Activated CD8-positive, alpha-beta T cell treated with anti-CD3 and anti-CD28 coated beads, Interleukin-2, amount 10 ng/mL, durations not matched to agents 7 days and 5 days (primary cell): ENCODE measurements at places on chromosomes 5 and 9. TPM values are rescaled to one million over a fixed set of nuclear protein-coding genes. Genes with fewer than 3 reads are reported as not detected.

CBY3 gene
- not detected for total RNA-seq

SLC25A48 gene
- not detected for total RNA-seq

ATG10 gene
- 11.5 TPM for total RNA-seq

CCNH gene
- 51.0 TPM for total RNA-seq

HAPLN1 gene
- not detected for total RNA-seq

PJA2 gene
- 53.5 TPM for total RNA-seq

CD74 gene
- total RNA-seq = 407 TPM

LCP2 gene
- total RNA-seq = 386 TPM

C5orf63 gene
- total RNA-seq = 6.5 TPM

ZCCHC10 gene
- total RNA-seq = 29.5 TPM

ADGRD2 gene
- total RNA-seq = not detected

NSD1 gene
- 98.4 TPM for total RNA-seq

- H3K4me1 ChIP-seq = no peaks in the 10 kb centered on the region
- H3K27ac ChIP-seq = no peak overlapping the region
- H3K27me3 ChIP-seq = no peaks in the 10 kb centered on the region
- no peak overlapping the region for H3K4me3 ChIP-seq
- peaks cover 29% of the 10 kb centered on the region for H3K36me3 ChIP-seq
Observed at GRCh38 chr9:34338665-34339385, 9.5 kb downstream of the NUDT2 start.

- DNase-seq = no peak
- H3K27me3 ChIP-seq = no peaks in the 10 kb centered on the region
- no peak overlapping the region for H3K4me3 ChIP-seq
- H3K4me1 ChIP-seq = peaks cover 26% of the 10 kb centered on the region
- H3K27ac ChIP-seq = no peak overlapping the region
Observed at GRCh38 chr5:36908544-36909260, 32.1 kb downstream of the NIPBL start.

- no peak overlapping the region for H3K4me3 ChIP-seq
- no peaks in the 10 kb centered on the region for H3K4me1 ChIP-seq
- H3K27me3 ChIP-seq = no peaks in the 10 kb centered on the region
- DNase-seq = no peak
- no peaks in the 10 kb centered on the region for H3K36me3 ChIP-seq
- H3K27ac ChIP-seq = no peak overlapping the region
Observed at GRCh38 chr9:121824651-121825030, 173.2 kb downstream of the DAB2IP start.

- no peaks in the 10 kb centered on the region for H3K36me3 ChIP-seq
- H3K4me3 ChIP-seq = no peak overlapping the region
- no peak for DNase-seq
- no peaks in the 10 kb centered on the region for H3K27me3 ChIP-seq
Observed at GRCh38 chr9:134002796-134003195, 10.7 kb upstream of the VAV2 start.

- H3K4me1 ChIP-seq = peaks cover 8% of the 10 kb centered on the region
- no peaks in the 10 kb centered on the region for H3K36me3 ChIP-seq
- no peak overlapping the region for H3K27ac ChIP-seq
Observed at GRCh38 chr5:67363963-67364362, 167.4 kb upstream of the CD180 start.

DNA sequence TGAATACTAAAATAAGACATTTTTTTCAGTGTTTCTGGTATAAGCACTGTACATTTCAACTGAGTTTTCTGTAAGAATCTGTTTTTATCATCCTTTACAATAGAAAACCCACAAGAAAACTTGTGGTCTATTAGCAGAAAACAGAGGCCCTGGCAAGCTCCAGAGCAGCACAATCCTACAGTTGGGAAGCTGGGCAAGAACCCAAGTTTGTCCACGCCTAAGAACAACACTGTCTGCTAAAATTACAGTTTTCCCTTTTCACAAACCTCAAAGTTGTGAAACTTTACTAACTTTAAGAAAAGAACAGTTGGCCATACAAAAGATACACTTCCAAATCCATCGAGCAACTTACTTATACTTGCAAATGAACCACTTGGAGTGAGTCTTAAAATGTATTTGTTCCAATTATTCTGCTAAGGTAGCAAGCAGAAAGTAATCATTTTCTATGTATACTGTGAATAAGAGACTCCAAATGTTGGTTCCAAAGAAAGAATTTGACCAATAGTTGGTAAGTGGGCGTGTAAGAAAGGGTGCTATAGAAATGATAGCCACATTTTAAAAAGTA is 982.0 kb upstream of the ARRDC3 start:
- no peaks in the 10 kb centered on the region for H3K27me3 ChIP-seq
- no peak overlapping the region for H3K27ac ChIP-seq
- no peaks in the 10 kb centered on the region for H3K4me1 ChIP-seq
- H3K4me3 ChIP-seq = no peak overlapping the region
- no peak for DNase-seq
- no peaks in the 10 kb centered on the region for H3K36me3 ChIP-seq

- no peaks in the 10 kb centered on the region for H3K36me3 ChIP-seq
- H3K27me3 ChIP-seq = no peaks in the 10 kb centered on the region
- peaks cover 29% of the 10 kb centered on the region for H3K4me1 ChIP-seq
- peak overlapping the region; percentile 84 for H3K27ac ChIP-seq
- H3K4me3 ChIP-seq = peak overlapping the region; percentile 89
Observed at GRCh38 chr9:129027685-129028191, 393 bp downstream of the SH3GLB2 start.

- no peaks in the 10 kb centered on the region for H3K4me1 ChIP-seq
- H3K4me3 ChIP-seq = no peak overlapping the region
- H3K27me3 ChIP-seq = no peaks in the 10 kb centered on the region
Observed at GRCh38 chr5:135869276-135869675, 26.4 kb downstream of the IL9 start.

GRCh38 chr5:103519550-103519949 is 43.0 kb downstream of the NUDT12 start:
- H3K27me3 ChIP-seq = peaks cover 3% of the 10 kb centered on the region
- no peaks in the 10 kb centered on the region for H3K4me1 ChIP-seq
- no peak overlapping the region for H3K4me3 ChIP-seq
- no peak overlapping the region for H3K27ac ChIP-seq

DNA sequence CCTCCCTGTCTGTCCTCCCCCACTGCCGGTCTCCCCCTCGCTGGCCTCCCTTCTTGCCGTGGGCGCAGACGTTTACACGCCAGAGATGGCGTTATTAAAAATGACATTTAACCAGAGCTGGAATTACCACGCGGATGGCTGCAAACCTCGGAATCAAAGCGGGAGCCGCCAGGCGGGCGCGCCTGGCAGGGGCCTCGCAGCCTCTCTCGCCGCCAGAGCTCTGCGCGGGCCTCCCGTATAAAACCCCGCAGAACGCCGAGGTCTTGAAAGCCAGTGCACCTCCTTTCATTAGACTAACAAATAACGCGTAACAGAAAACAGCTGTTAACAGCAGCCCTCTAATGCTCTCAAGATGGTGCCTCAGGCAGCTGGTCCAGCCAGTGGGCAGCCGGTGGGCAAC is 10.2 kb downstream of the PRRX2 start:
- H3K36me3 ChIP-seq = no peaks in the 10 kb centered on the region
- peaks cover 11% of the 10 kb centered on the region for H3K27me3 ChIP-seq
- H3K27ac ChIP-seq = no peak overlapping the region
- peaks cover 7% of the 10 kb centered on the region for H3K4me1 ChIP-seq
- H3K4me3 ChIP-seq = no peak overlapping the region

GRCh38 chr9:137547687-137548543 is 2.3 kb downstream of the PNPLA7 start:
- no peak overlapping the region for H3K27ac ChIP-seq
- no peaks in the 10 kb centered on the region for H3K27me3 ChIP-seq
- peaks cover 6% of the 10 kb centered on the region for H3K36me3 ChIP-seq
- DNase-seq = no peak

GRCh38 chr5:94815313-94816039 is 197.0 kb downstream of the SLF1 start:
- no peak overlapping the region for H3K4me3 ChIP-seq
- DNase-seq = no peak
- no peaks in the 10 kb centered on the region for H3K36me3 ChIP-seq
- no peak overlapping the region for H3K27ac ChIP-seq
- H3K27me3 ChIP-seq = no peaks in the 10 kb centered on the region

DNA sequence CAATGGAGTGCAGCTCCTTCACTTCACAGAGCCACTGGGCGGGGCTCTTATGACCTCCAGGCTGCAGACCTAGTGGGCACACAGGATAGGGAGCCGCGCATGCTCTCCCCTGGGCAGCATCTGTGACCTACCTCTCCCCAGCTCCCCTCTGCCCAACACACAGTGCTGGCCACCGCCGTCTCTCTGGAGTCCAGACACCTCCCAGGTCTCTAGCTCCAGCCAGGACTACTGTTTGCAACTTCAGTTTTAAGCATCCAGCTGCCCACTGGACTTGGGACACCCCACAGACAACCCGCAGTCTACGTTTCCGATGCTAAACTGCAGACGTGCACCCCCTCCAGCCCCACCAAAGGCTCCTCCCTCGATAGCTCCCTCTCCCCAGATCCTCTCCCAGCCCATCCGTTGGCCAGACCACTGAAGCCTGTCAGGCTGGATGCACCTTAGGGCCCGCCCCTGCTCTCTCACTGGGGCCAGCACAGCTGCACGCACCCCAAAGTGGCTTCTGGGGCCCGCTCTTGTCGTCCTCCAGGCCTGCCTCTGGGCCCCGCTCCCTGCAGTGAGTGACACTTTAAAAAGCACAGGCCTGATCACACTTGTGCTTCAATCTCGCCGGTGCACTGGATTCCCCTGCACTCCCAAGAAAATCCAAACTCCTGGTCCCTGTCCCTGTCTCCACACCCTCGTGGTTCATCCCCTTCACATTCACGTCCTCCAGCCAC is 11.3 kb downstream of the FLT4 start:
- H3K27ac ChIP-seq = no peak overlapping the region
- no peaks in the 10 kb centered on the region for H3K27me3 ChIP-seq
- H3K4me1 ChIP-seq = peaks cover 2% of the 10 kb centered on the region
- no peak for DNase-seq
- no peak overlapping the region for H3K4me3 ChIP-seq
- no peaks in the 10 kb centered on the region for H3K36me3 ChIP-seq

GRCh38 chr5:6574537-6575245 is 58.2 kb downstream of the NSUN2 start:
- no peak for DNase-seq
- no peaks in the 10 kb centered on the region for H3K4me1 ChIP-seq
- no peaks in the 10 kb centered on the region for H3K36me3 ChIP-seq
- no peak overlapping the region for H3K27ac ChIP-seq
- no peaks in the 10 kb centered on the region for H3K27me3 ChIP-seq

DNA sequence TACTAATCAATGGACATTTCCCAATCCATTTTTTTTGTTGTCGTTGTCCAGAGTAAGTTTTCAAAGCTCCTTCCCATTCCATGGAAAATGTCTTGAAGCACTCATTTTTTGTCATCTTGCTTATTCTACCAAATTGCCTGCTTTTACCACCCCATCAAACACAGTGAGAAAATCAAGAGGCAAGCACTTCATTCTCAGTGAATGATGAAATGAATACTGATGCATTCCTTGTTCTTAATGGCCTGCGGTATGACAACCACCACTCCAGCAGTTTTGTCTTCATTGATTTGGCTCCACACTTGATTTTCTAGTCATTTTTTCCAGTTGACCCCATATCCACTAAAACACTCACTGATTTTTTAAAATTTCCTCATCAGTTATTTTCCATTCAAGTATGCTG is 193.5 kb upstream of the ANKH start:
- H3K27ac ChIP-seq = no peak overlapping the region
- no peak overlapping the region for H3K4me3 ChIP-seq

GRCh38 chr5:127564002-127564769 is 46.7 kb downstream of the PRRC1 start:
- H3K4me3 ChIP-seq = no peak overlapping the region
- H3K27ac ChIP-seq = no peak overlapping the region
- peaks cover 18% of the 10 kb centered on the region for H3K27me3 ChIP-seq
- DNase-seq = peak; percentile 63

DNA sequence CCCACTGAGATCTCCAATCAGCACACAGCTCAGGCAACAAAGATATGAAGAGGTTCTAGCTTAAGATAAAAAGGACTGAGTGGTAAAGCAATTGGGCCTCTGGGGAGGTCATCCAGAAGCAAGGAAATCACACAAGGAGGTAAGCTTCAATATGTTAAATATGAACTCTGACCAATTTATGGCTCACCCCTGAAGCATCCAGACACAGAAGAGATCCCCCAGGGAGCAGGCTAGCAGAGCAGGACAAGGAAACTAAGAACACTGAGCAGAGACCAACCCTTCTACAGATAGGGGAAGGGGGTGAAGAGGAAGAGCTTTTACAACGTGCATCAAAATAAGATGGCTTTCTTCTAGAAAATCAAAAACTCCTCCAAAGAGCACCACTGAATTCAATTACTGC is 616.2 kb downstream of the DNAH5 start:
- H3K27ac ChIP-seq = no peak overlapping the region
- H3K4me3 ChIP-seq = no peak overlapping the region
- no peak for DNase-seq
- H3K27me3 ChIP-seq = no peaks in the 10 kb centered on the region
- no peaks in the 10 kb centered on the region for H3K36me3 ChIP-seq

DNA sequence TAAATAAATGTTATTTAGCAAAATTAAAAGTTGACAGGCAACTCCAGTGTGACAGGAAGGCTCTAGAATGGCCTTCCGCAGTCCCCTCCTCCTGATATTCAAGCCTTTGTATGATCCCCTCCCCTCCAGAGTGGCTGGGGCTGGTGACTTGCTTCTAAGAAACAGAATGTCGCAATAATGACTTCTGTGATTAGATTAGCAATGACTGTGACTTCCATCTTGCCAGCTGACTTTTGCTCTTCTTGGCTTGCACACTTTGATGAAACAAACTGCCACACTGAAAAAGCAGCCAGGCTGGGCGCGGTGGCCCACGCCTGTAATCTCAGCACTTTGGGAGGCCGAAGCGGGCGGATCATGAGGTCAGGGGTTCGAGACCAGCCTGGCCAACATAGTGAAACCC is 106.5 kb upstream of the LARP1 start:
- no peak overlapping the region for H3K27ac ChIP-seq
- no peaks in the 10 kb centered on the region for H3K36me3 ChIP-seq
- peaks cover 16% of the 10 kb centered on the region for H3K4me1 ChIP-seq
- peaks cover 8% of the 10 kb centered on the region for H3K27me3 ChIP-seq

DNA sequence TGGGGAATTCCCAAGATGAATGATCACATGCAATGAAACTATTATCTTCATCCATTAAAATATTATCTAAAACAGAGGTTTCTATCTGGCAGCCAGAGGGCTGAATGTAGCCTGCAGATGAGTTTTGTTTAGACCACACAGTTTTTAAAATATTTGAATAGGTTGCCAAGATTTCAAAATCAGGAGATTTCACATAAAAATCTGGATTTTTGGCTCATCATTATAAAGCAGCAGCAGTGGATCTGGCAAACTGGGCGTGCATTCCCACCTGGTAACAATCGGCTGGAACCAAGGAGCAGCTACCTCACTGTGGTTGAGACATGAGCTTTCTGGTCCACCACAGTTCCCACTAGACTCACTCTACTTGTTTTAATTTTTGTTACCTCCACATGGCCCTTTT is 155.1 kb downstream of the BNC2 start:
- H3K36me3 ChIP-seq = no peaks in the 10 kb centered on the region
- no peaks in the 10 kb centered on the region for H3K27me3 ChIP-seq
- no peaks in the 10 kb centered on the region for H3K4me1 ChIP-seq
- no peak overlapping the region for H3K27ac ChIP-seq
- no peak overlapping the region for H3K4me3 ChIP-seq
